CD14-positive monocyte (primary cell): ENCODE measurements at places on chromosomes 12 and 14.
A peak's percentile ranks its signal among the peaks of the same experiment; 100 is the strongest.

DNA sequence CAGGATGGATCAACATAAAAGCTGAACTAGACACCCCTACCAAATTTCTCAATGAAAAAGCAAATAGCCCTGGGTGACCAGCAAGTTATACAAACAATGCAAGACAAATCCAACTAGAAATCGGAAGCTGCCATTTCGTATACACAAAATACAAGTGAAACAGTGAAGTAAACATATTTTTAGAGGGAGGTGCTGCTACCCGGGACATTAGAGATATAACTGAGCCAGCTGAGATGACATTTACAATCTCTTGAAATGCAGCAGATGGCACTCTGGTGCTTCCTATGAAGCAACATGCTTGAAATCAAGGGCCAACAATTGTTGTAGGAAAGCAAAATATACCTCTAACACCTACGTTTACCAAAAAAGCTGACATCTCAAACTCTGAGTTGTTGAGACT lies 25.5 kb downstream of the BDKRB1 start:
- no peak for DNase-seq

DNA sequence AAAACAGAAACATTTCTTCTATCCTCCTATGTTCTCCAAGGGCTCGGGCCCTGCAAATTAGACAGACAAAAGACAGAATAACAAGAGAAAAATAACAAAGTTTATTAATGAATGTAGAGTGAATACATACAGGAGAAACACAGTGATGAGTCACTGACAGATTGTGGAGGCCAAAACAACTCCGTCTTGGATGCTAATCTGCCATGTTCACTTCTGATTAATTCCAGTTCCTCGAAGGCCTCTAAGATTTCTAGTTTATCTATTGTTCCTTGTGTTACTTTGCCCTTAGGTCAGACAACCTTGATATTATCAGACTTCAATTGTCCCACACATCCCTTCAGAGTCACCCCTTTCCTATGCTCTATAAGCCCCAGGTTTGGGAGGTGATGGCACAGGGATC lies 26.8 kb upstream of the NEDD1 start:
- no peak for DNase-seq

DNA sequence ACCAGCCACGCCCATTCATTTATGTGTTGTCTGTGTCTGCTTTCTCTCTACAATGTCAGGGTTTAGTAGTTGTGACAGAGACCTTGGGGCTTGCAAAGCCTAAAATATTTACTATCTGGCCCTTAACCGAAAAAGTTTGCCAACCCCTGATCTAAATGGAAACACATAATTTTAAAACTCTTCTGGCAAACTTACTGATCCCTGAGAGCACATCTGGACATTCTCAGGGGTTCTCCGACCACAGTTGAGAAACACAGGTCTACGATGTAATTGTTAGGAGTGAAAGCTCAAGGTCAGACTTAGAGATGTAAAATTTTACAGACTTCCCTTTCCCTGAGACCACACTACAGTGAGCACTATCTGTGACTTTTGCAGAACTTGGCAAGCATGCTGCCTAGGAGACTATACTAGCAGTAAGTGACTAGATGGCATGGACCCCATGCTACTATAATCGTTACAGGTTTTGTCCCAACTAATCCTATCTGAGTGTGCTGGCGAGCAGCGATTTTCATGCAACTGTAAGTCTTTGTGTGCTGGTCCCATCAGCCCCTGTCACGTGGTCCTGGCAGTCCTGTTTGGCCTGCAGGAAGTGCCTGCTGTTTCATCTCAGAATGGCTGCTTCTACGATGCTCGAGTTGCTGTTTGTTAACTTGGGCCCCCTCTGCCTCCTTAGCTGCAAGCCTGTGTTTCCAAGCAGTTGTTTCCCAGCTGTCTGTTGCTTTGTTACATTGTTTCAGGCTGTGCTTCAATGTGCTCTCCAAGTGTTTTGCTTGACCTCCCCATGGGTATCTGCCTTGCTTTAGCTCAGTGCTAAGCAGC lies 21.6 kb downstream of the TMTC2 start:
- no peak for DNase-seq

- no peak for DNase-seq
These were observed 295.0 kb downstream of the RMST start for GRCh38 chr12:97757481-97758193.

- peak; percentile 95 for DNase-seq
These were observed 12.3 kb upstream of the TMED10 start for GRCh38 chr14:75188520-75189268.

DNA sequence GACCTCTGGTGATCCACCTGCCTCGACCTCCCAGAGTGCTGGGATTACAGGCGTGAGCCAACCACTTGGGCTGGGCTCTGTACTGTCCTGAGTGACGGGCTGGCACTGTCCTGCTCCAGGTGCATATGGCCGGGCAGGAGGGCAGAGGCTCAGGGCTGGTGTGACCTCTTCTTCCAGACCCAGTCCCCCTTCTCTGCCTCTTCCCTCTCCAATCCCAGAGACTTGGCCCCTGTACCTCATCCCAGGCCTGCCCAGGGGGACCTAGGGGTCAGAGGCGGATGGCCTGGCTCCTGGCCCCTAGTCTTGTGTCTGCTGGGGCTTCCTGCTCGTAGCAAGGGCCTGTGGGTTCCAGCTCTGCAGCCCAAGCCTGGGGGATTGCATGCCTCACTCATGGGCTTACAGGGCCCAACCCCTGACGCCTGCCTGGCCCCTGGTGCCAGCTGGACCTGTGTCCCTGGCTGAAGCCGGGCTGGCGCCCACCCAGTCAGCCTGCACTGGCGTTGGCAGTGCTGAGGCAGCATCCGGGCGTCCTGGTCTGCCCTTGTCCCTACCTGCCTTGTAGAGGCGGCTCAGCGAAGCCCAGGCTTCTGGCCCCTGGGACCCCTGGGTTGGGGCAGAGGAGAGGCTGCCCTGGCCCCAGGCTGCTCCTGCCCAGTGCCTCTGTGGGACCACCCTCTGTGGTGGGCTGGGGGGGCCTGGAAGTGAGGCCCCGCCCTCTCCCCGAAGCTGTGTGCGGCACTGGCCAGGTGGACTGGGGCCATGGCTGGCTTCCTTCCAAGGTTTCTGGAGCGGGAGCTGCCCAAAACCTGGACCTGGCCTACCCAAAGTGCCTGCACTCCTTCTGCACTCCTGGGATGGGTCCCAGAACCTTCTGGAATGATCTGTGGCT lies 4.3 kb downstream of the TEDC1 start:
- DNase-seq, result no peak

GRCh38 chr12:90627180-90627896 lies 327.6 kb downstream of the CCER1 start:
- no peak for DNase-seq

DNA sequence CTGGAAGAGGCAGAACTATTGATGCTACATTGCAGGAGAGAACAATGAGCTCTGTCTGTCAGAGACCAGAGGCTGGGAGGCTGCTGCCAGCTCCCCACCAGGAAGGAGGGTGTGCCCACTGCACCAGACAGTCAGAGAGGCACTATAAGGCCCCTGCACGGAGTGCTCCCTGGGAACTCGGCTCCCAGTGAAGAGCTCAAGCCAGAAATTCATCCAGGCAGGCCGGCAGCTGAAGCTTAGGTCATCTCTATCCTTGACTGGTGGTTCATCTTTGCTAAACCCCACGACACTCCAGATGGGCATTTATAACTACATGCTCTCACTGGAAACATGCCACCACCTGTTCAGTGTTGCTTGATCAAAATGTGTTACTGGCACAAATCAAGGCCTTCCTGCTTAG lies 65.1 kb upstream of the GPATCH2L start:
- no peak for DNase-seq

GRCh38 chr14:36934304-36934703 lies 238.1 kb downstream of the SLC25A21 start:
- no peak for DNase-seq

DNA sequence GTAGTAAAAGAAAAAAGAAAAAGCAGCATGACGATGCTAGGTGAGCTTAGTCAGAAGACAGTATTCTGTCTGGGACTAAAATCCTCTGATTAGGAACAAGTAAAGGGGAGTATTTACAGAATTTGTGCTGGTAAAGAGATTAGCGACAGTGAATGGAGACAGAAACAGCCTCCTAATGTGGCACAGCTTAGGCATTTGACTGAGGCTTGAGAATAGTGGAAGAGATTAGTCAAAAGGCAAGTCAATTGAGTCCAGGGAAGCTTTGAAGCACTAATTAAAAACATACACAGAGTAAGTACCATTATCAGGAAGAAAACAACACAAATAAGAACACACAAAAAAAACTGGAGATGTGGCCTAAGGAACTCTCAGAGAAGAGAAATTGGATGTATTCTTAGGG lies 131.9 kb upstream of the CLEC14A start:
- no peak for DNase-seq

- DNase-seq, result no peak
These were observed 46.7 kb upstream of the PTPRR start for GRCh38 chr12:70966996-70967790.

GRCh38 chr14:34223373-34224148 lies 238.5 kb downstream of the SPTSSA start:
- no peak for DNase-seq

- no peak for DNase-seq
These were observed 18.0 kb upstream of the ATF7 start for GRCh38 chr12:53644133-53644532.

DNA sequence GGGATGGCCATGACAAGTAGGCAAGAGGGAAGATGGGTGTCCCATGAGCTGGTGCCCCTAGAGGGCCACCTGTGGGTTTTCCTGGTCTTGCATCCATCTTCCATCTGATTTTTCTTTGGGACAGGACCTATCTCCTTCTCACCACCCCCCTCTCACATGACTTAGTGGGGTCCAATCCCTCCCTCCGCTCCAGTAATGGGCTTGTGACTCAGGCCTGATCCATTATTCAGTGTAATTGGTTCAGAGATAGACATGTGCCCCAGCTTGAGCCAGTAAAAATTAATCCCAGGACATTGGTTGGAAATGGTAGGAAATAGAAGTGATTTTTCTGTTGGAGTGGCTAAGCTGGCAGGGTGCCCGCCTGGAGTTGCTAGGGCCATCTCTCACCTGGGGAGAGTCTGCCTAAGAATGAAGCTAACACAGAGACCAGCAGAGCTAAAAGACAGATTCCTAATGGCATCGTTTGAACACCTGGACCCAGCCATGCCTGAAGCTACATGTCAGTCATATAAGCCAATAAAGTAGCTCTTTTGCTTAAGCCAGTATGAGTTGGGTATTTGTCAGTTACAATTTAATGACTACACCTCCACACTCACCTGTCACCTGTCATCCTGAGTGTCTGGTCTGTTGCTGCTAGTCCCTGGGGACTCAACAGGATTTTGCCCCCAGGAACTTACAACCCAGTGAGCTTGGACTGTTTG lies 14.7 kb downstream of the RASAL1 start:
- no peak for DNase-seq

DNA sequence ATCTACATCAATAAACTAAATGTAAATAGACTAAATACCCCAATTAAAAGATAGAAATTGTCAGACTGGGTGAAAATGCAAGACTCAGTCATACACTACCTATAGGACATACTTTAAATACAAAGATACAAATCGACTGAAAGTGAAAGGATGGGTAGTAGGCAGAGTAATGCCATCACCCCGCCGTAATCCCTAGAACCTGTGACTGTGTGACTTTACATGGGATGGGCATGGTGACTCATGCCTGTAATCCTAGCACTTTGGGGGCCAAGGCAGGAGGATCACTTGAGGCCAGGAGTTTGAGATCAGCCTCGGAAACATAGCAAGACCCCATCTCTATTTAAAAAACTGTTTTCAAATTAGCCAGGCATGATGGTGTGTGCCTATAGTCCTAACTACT lies 2.6 kb upstream of the EVL start:
- no peak for DNase-seq

- DNase-seq, result no peak
These were observed 4.4 kb upstream of the KCNA1 start for GRCh38 chr12:4905316-4905715.

GRCh38 chr12:22190-22529 lies 44.4 kb upstream of the IQSEC3 start:
- DNase-seq, result no peak

DNA sequence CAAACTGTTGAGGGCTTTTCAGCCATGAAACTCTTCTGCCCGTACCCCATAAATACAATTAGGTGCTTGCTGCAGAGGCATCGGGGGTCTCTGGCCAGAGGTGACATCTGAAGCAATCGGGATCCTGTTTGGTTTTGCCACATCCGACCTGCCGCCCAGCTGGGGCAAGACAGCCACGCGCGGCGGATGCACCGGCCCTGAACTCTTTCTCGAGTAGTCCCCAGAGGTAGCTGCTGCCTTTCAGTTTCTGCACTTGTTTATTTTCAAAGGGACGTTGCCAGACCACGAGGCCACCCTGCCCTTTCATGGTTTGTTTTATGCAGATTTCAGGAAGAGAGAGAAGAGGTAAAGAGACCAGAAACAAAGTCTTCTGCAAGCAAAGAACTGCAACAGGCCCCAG lies 10.6 kb upstream of the MLXIP start:
- no peak for DNase-seq

GRCh38 chr12:54692353-54692752 lies 44.2 kb upstream of the DCD start:
- no peak for DNase-seq

- DNase-seq, result no peak
These were observed 15.5 kb upstream of the PAPOLA start for GRCh38 chr14:96486705-96487104.

DNA sequence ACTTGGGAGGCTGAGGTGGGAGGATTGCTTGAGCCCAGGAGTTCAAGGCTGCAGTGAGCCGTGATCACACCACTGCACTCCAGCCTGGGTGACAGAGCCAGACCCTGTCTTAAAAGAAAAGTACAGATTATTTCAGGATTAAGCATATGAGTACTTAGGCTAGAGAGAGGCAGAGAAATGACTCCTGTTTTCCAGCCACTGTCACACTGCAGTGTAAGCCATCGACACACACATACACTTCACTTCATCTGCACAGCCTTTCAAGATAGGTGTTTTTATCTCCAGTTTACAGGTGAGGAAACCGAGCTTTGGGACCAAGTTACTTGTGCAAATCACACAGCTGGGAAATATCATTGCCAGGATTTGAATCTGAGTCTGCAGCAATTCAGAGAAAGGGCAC lies 77.2 kb downstream of the ETV6 start:
- no peak for DNase-seq

- DNase-seq, result no peak
These were observed 6.2 kb upstream of the KRT84 start for GRCh38 chr12:52391618-52392002.

GRCh38 chr12:25054076-25054782 lies 105.3 kb upstream of the BCAT1 start:
- no peak for DNase-seq

GRCh38 chr14:52950410-52950897 lies 396 bp downstream of the FERMT2 start:
- peak; percentile 8 for DNase-seq

DNA sequence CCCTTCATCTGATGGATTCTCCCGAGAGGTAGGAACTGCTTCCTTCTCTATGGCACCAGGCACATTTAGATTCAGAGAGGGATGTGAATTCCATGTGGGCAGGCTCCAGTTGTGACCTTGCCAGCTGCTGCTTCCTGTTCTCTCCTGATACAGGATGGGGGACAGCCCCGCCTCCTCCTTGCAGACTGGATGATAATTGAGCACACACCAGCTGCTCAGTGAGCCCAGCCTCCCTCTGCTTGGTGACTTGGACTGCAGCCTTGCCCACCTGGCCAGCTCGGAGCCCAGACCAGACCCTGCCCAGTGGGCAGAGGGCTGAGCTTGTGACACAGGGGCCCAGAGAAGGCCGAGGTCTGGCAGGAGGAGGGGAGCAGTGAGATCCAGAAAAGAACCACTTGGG lies 90.2 kb downstream of the CALM1 start:
- DNase-seq, result no peak
